NCI-H1436 (cell line): ENCODE measurements at places on chromosomes 16 and 17.

- DNase-seq, result no peak
Observed at GRCh38 chr17:74950207-74950606, 14.5 kb downstream of the OTOP3 start.

DNA sequence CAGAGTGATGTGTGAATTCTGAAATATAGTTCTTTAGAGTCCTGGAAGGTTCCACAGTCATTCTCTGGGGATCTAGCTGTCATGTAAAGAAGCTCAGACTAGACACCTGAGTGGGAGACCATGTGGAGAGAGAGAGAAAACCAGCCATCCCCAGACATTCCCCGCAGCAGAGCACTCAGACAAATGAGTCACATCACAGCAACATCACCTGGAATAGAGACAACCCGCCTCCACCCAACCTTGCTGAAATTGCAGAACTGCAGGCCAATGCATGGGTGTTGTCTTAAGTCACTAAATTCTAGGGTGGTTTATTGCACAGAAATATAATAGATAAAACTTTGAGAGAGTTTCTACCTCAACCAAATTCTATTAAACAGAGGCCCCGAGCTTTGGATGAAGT is 392.0 kb upstream of the DYNLRB2 start:
- DNase-seq, result no peak

DNA sequence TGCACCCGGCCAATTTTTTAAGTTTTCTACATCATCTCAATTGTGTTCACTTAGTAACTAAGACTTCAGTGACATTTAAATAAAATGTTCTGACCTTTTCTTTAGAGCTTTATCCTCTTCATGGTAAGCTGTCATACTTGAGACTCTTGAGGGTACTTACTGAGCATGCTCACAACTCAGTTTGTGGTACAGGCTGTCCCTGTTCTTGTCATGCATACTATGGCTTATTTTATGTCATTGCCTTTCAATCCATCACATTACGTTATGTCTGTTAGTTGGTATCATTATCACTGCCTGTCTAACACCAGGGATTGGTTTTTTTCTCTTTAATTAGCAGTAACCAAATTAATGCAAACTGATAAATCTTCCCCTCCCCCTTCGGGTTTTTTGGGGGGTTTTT is 41.9 kb upstream of the RHBDL3 start:
- no peak for DNase-seq

DNA sequence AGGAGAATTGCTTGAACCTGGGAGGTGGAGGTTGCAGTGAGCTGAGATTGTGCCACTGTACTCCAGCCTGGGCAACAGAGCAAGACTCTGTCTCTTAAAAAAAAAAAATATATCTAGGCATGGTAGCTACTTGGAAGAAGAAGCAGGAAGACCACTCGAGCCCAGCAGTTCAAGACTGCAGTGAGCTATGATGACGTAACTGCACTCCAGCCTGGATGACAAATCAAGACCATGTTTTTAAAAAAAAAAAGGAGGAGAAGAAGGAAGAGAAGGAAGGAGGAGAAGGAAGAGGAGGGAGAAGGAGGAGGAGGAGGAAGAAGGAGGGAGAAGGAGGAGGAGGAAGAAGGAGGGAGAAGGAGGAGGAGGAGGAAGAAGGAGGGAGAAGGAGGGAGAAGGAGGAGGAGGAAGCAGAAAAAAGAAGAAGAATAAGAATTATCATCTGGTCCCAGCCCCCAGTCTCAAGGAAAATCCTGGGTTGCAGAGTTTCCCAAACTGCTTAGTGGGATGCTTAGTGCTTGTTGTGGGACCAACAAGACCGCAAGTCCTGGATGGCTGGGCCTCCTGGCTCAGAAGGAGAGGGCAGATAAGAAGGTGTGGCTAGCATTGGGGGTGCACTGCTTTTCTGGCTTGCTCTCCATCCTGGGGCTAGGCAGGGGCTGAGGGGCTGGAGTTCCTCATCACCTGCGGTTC is 3.7 kb upstream of the DRC7 start:
- DNase-seq, result no peak

DNA sequence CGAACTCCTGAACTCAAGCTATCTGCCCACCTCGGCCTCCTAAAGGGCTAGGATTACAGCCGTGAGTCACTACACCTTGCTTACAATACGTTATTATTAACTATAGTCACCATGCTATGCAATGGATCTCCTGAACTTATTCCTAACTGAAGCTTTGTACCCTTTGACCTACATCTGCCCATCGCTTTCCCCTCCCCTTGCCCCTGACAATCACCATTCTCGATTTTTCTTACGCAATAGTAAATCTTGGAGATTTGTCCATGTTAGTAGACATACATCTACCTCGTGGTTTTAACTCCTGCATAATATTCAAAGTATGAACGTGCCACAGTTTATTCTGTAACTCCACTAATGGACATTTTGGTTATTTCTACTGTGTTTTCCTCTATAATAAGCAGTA is 120.6 kb downstream of the NPIPB5 start:
- no peak for DNase-seq

GRCh38 chr16:63787014-63787413 is 1334.8 kb downstream of the CDH11 start:
- DNase-seq, result no peak
